ENCODE measurements at places on chromosomes 6 and 20.

DNA sequence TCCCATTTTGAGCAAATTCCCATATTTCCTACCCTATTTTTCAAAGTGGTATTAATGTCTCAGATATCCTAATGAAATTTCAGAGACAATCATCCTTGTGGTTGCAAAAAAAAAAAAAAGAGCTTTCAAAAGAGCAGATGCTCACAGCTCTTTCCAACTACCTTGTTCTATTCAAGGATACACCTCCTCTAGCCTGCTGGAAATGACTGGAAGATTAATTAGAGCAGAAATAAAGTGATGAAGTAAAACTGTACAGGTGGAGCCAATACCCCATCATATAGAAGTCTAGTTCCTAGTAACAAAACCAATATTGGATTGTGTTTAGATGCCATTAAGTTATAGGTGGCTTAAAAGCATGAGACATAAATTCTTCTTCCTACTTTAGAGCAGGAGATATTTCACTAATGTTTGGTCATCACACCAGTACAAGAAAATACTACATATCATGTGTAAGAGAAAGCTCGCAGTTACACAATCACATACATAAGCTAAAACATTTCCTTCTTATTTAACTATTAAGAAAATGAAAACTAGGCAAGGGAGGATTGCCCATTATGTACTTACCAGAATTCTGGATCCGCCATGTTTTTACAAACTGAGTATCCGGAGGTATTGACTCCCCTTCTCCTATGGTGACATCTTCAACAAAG, 42.4 kb downstream of the ILRUN start:
- no peak for DNase-seq

DNA sequence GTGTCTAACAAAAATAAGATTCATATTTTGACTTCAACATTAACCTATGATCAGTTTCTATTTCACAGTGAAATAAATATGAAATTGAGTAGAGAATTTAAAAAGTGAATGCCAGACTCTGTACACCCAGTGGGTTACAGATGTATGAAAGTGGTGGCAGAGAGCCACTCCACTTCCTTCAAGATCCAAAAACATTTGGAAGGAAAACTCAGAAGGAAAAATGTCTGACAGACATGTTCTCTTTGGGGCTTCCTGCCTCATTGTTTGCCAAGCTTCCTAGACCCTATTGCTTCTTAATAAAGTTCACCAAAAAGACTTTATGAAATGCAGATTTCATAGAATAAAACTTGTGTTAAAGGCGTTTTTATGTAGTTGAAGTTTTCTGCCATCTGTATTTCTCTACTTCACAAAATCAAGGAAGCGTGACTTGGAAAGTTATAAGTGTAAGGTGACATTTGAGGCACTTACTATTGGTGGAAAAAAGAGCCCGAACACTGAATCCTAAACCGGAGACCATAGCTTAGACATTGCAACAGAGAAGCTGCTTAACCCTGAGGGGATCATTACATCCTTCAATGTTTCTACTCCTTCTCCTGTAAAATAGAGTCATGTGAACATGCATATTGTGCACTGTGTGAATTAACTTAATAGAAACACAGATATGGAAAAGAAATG, 12.8 kb downstream of the HMGCLL1 start:
- no peak for DNase-seq

GRCh38 chr6:166578536-166579236, 7.8 kb downstream of the RAMACL start:
- DNase-seq = no peak

GRCh38 chr6:157323255-157323965, at the start of gene TMEM242:
Gene TMEM242, minus strand, starts transcription at chr6:157323519. Its CDS starts 20 bp downstream, at chr6:157323499.
- DNase-seq = peak; percentile 84

DNA sequence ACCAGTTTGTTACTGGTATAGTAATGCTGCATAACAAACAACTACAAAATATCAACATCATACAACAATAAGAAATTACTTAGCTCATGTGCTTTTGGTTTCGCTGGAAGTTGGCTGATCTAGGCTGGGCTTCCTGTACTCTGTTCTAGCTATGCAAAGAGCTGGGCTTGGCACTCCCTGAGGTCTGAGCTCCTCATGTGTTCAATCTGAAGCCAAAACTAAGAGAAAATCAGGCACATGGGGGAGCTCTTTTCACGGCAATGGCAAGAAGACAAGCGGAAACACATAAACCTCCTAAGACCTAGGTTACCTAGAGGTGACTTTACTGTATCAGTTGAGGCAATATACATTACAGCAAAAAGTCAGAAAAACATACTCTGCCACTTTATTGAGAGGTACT, 574.2 kb downstream of the KHDRBS2 start:
- no peak for DNase-seq

GRCh38 chr6:1015825-1016224, 296.1 kb upstream of the FOXQ1 start:
- no peak for DNase-seq

DNA sequence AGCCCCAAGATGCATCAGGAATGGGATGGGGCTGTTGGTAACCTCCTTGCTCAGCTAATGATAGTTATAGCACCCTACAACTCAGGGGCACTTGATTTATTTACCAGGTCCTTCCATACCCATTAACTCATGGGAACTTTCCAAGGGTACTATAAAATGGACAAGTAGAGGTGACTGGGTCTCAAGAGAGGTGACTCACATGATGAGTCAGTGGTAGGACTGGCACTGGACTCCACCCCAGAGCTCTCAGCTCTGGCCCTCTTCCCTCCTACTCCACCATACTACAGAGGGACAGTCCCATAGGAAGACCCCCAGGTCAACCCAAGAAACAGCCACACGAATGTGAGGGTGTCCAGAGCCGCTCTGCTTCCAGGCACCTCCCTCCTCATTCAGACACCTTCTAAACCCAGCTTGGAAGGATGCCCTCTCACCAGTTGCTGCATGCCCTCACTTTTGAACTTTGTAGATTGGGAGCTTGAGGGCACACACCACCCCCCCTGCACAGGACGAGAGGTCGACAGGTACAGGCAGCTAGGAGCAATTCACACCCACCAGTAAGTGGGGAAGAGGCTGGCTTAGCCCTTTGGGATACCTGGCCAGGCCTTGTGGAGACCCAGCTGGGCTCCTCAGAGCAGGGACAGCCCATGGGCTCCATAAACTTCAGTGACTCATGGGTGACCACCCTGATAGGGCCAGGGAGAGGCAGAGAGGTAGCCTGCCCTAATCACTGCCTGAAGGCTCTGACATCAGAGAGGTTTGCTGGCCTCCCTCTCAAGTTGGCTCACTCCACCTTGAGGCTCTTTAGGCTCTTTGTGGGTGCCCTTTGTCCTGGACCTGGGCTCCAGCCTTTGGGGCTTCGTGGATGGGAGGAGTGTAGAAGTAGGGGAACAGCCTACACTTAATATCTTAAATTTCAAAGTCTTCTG, 81.6 kb upstream of the MLN start:
- no peak for DNase-seq

- DNase-seq = no peak
Measured at GRCh38 chr6:14280006-14280510, 162.5 kb downstream of the CD83 start.

- no peak for DNase-seq
Measured at GRCh38 chr6:36698196-36698595, 570 bp downstream of the RAB44 start.

DNA sequence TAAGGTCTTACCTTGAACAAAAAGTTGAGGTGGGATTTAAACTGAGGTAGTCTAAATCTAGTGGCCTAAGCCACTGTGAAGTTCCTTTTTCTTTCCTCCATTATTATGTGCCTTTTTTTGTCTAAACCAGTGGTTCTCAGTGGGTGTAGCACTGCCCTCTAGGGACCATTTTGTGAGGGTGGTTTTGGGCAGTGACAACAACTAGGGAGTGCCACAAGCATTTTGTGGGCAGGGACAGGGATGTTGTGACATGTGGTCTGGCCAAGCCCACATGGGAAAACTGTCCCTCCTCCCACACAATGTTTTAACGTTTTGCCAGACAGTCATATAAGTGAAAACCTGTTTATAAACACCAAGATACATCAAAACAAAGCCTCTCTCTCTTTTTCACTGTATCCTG, 899.4 kb upstream of the FLRT3 start:
- no peak for DNase-seq

GRCh38 chr20:10604865-10605440, 68.8 kb downstream of the JAG1 start:
- no peak for DNase-seq

GRCh38 chr20:36405255-36405654, 99.1 kb downstream of the DLGAP4 start:
- DNase-seq = no peak

GRCh38 chr20:15026759-15027158, 689.3 kb upstream of the FLRT3 start:
- DNase-seq = no peak

DNA sequence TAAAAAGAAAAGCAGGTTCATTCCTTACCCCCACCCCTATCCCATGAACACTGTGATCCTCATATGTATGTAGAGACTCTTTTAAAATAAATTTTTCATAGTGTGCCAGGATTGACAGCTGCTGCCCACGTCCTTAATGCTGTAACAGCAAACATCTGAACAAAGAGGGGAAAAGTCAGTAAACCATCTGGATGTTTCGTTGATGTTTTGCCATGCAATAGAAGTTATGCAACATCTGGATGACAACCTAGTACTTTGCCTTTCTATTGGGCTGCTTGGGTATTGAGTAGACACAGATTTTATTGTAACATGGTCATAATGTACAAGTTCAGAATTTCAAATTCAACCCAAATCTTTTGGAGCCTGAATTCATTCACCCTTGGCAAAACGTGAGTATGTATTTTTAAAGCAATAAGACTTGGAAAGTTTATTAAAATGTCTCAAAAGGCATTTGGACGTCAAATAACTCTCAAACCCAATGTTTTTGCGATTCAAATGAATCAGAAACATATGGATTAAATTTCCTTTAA, 500.3 kb downstream of the DHX35 start:
- DNase-seq = no peak

DNA sequence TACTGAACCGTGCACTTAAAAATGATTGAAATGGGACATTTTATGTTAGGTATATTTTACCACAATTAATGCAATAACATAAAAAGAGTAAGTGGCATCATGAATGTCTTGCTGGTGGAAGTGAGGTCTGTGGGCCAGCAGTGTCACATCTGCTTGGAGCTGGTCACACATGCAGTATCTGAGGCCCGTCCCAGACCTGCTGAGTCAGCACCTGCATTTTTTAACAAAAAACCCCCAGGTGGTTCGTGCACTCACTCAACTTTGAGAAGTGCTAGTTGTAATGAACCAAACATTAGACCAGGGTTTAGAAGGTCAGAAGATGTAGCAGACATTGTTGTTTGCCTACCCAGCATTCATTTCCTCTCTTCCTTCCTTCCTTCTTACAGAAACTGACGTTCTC, 21.0 kb downstream of the BANF2 start:
- no peak for DNase-seq

DNA sequence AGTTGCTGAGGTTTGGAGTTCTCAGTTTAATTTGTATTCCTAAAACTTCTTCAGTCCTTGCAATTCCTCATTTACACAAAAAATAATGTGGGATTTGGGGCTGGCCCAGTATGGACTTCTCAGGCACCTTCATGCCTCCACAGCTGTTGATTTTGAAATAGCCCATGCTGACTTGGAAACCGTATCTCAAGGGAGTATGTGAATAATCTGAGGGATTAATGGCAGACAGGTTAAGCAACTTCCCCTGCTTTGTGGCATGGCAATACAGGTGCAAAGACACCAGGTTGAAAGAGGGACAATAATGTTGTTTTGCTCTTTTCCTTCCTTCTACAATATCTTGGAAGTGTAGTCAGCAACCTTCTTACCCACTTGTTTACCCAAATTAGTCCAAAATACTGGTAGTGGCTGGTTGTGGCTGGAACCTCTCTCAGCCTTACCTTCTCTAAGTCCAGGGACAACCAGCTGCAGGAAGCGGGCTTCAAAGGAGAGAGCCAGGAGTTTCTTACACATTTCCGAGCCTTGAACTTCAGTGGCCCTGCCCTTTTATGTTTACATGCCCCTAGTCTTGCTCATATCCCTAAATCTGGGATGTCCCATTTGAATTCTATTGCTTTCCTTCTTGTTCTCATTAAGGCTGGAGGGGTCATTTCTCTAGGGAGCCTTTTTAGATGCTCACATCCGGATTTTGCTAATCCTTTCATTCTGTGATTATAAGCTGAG, 44.1 kb upstream of the ADGRF1 start:
- DNase-seq = no peak

DNA sequence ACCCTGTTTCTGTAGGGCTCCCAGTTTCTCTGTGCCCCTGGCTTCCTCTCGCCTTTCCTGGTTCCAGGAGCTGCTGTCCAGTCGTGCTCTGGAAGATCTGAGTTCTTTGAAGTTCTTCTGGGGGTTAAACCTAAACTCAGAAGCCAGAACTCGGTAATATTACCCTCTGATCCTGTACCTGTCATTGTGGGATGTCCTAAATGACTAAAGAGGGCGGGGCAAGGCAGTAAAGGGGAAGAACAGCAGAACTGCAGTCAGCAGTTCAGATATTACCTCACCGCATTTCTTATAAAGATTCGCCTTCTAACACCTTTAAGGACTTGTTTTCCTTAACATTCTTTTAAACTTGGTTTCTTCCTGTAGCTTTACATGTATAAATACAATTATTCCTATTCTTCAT, 63.9 kb downstream of the FAM120B start:
- no peak for DNase-seq

DNA sequence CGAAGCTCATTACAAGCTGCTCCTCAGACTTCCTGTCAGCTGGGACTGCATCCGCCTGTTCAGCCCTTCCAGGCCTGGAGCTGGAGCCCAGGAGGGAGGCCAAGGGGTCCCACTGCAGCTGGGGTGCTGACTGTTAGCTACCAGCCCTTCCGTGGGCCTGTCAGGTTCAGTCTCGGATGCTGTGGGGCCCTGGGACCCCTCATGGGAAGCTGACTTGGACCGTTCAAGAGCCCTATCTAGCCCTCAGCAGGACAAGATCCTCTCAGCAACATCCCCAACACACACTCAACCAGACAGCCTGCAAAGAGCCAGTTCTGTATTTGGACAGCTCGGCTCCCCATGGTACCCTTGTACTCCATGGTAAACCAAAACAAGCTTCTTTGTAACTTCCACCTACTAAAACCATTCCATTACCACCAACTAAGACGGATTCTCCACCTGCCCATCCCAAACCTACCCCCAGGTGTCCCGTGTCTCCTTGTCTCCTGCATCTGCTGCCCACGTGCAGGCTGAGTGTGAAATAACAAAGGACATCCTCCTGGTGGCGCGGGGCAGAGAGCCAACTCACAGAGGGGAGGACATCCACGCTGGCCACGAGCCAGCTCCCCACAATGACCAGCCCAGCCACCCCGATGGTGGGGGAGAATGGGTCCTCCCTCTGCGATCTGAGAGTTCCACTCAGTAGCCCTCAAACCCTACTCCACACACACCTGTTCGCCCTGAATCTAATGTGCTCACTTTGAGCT, 111.2 kb downstream of the TAF4 start:
- DNase-seq = no peak

GRCh38 chr6:72976484-72976883, 248.8 kb downstream of the KHDC1L start:
- DNase-seq = no peak

DNA sequence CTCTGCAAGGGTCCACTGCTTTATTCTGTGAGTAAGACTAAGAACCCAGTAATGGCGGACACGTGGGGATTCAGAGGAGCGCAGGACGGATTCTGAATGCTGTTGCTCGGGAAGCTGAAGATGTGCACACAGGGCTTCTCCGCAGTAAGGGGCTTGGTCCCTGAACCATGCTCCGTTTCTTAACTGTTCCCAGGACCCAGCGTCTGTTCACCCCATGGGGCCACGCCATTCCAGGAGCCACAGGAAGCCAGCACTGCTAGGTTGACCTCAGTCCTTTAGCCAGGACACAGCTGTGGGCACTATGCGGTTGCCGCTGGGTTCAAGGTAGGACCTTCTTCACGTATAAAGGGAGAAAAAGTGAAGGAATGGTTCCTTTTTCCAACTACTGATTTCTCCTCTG, 59.8 kb downstream of the IRF4 start:
- no peak for DNase-seq

- no peak for DNase-seq
Measured at GRCh38 chr6:44238687-44239350, 8.1 kb upstream of the HSP90AB1 start.

Measured in prostate gland (tissue), 2 donors.